ENCODE measurements at places on chromosomes 2 and 18.

DNA sequence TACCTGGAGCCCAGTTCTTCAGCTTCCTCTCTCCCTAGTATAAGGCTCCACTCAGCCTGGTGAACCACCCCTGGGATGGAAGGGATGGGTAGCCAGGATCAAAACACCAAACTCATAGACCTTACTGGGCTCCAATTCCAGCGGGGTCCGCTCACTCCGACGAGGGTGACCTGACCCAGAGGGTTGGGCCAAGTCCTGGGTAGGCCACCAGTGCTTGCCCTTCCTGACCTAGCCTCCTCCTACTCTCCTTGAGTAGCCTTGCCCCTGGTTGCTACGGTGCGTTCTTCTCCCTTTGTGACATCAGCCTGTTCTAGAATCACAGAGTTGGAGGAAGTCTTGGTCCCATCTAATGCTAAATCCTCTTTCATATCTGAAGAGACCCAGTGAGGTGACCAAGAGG, 537 bp upstream of the STAT4 start:
- no peak for DNase-seq

- DNase-seq, result peak; percentile 57
Observed at GRCh38 chr2:111227716-111228141, 107.0 kb downstream of the BCL2L11 start.

GRCh38 chr2:231489990-231490389, 25.7 kb upstream of the NCL start:
- DNase-seq, result no peak

- DNase-seq, result no peak
Observed at GRCh38 chr2:133777574-133777960, 209.3 kb upstream of the NCKAP5 start.

- no peak for DNase-seq
Observed at GRCh38 chr18:45241271-45241670, 374.0 kb upstream of the SLC14A2 start.

DNA sequence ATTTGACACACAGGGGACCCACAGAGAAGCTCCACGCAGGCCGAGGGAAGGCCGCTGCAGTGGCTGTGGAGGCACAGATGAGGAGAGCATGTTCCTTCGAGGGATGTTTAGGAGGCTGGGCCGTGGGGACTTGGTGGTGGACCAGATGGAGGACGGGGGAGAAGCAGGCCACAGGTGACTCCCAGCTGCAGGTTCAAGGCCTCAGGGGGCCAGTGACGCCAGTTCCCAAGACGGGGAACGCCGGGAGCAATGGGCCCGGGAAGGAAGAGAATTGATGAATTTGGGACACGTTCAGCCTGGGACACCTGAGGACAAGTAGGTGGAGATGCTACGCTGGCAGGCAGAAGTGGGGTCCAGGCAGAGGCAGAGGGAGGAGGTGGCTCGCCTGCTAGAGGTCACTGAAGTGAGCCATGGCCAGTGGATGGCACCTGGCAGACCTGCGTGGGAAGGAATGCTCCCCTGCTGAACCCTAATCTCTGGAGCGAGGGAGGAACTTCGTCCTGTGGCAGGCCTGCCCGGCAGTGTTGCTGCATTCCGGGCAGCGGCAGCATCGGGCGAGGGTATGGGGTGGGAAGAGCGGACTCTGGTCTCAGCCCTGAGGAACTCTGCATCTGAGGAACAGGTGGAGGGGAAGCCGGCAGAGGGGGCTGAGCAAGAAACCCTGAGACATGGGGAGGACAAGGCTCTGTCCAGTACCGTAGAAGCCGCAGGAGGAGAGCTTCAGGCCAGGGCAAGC, 25.2 kb upstream of the HPCAL1 start:
- peak; percentile 42 for DNase-seq

- DNase-seq, result no peak
Observed at GRCh38 chr2:48249025-48249424, 280.9 kb upstream of the STON1 start.

- no peak for DNase-seq
Observed at GRCh38 chr2:190912726-190913125, 32.1 kb downstream of the GLS start.

DNA sequence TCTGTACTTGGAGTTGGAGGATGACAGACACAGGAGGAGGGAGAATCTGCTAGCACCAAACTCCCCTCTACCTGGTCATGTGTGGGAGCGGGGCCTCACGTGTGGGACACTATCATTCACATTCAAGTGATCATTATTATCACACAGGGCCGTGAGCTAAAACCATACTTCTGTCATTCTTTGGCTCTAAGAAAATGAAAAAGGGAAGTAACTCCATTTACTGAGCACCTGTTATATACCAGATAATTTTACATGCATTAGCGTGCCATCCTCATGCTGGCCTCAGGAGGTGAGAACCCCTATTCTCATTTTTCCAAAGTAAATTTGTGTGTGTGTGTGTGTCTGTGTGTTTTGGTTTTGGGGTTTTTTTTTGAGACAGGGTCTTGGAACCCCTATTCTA, 150.1 kb downstream of the GLI2 start:
- DNase-seq, result no peak

- DNase-seq, result no peak
Observed at GRCh38 chr18:55268628-55269275, 309.5 kb upstream of the CCDC68 start.

GRCh38 chr18:47184419-47185050, 8.4 kb upstream of the IER3IP1 start:
- no peak for DNase-seq

- DNase-seq, result no peak
Observed at GRCh38 chr2:240998706-240998994, 232 bp downstream of the SNED1 start.

GRCh38 chr2:46006473-46007025, 290.7 kb upstream of the EPAS1 start:
- DNase-seq, result no peak

GRCh38 chr2:182713601-182714000, 2.5 kb upstream of the DNAJC10 start:
- DNase-seq, result no peak

- DNase-seq, result no peak
Observed at GRCh38 chr2:217661378-217661777, 341.4 kb downstream of the TNS1 start.

DNA sequence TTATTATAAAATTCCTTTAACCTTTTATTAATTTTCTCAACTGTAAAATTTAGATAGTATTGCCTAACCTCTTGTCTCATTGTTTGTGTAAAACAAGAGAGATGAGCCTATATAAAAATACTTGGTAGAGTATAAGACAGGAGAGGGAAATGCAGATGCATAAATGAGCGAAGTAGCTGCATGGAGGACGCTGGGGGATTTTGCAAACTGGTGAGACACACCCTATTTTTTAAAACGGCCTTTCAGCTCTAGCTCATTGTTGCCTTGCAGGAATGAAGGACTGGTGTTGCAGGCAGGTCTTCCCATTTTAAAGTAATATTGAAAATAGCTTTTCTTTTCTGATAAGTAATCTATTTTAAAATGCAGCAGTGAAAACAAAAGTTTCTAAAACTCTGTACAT, 435.3 kb upstream of the HNRNPA3 start:
- DNase-seq, result no peak

- DNase-seq, result no peak
Observed at GRCh38 chr2:169776252-169776761, 22.4 kb upstream of the SSB start.
